ENCODE measurements at places on chromosomes 5 and 9.

- DNase-seq: no peak
Measured at GRCh38 chr5:80781356-80781755, 126.6 kb upstream of the DHFR start.

DNA sequence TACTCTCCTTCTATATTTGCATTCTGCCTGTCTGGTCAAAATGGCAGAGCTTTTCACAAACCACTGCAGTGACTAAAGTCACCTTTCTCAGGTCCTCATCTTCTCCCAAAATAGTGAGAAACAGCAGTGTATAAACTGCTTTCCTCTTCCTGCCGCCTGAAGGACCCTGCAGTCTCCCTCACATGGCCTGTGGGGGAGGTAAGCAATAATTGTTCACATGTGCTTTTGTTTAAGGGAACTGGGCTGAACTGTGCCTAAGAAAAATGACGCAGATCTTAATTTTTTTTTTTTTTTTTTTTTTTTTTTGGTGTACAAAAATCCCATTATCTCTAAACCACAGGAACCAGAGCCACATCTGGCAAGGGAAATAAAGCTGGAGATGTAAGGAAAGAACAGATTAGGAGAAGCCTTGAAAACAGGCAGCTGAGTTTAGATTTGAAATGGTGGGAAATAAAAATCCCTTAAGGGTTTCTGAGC, 131.7 kb upstream of the VLDLR start:
- no peak for DNase-seq

DNA sequence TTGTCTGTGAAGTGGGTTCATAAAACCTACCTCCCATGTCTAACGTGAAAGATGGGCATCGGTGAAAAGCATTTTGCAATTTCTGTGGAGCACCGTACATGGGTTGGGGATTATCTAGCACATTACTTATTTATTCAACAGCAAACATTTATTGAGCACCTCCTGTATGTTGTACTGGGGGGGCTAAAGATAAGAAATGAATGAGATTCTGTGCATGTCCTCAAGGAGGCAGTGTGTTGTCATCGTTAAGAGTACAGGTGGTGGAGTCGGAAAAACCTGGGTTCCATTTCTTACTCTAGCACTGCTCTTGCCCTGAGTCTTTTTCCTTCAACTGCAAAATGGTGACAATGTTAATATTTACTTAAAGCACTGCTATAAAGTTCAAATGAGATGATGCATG, 30.4 kb upstream of the DENND1A start:
- DNase-seq: no peak

DNA sequence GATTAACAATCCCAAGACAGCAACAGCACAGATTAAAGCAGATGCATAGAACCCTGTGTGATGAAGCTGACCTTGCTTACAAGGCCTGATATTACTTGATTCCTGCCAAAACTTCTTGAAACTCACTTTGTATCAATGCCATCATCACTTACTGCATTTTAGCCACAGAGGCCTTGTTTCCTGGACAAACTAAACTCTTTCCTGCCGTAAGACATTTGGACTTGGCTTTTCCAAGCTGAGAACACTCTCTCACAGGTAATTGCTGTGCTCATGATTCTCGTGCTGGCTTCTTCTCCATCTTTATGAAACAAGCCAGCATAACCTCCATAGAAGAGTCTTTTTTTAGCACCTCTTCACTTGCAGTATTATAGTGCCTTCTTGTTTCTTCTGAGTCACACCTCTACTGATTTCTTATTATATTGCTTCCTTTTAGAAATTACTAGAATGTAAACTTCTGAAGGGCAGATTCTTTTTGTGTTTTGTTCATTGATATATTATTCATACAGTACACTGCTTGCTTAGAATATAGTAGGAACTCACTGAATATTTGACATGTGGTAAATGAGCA, 456.5 kb upstream of the ZNF608 start:
- DNase-seq: no peak

- no peak for DNase-seq
Measured at GRCh38 chr5:138210985-138211384, 2.1 kb downstream of the CDC23 start.

GRCh38 chr9:12778389-12778788, 3.6 kb downstream of the LURAP1L start:
- DNase-seq: no peak

DNA sequence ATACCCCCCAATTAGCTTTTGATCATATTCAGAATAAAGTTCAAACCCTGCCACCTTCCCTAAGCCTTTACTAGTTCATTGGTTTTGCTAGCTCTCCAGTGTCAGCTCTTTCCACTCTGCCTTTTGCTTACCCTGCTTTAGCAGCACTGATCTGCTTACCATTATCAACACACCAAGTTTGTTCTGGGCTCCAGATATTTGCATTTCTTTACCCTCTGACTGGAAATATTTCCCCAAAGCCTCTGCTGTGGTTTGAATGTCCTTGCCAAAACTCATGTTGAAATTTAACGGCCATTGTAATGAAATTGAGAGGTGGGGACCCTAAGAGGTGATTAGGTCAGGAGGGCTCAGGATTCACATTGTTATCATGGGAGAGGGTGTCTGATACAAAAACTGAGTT, 99.5 kb downstream of the GCNT1 start:
- DNase-seq: no peak

DNA sequence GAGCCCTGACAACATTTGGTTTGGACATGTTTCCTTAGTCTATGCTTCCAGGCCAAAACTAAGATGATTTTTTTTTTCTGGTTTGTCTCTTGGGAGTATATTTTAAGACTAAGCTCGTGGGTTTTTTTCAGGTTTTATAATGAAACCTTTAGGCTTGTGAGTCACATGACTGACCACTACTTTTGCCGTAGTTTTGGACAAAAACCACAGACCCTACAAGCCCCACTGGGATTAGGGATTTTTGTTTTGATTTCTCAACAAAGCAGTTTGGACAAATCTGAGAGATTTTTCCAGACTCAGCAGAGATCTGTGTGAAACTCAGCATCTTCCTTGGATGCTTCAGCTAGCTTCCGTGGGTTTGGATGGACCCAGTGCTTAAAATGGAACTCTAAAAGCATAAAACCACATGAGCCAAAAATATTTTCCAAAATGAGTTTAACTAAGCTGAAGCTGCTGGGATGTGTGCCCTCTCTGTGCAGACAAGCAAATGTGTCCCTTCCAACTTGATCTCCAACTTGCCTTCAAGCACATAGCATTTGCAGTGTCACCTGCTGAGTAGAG, 70.3 kb upstream of the SMIM15 start:
- no peak for DNase-seq

GRCh38 chr5:77920359-77921058, 144.4 kb upstream of the TBCA start:
- DNase-seq: no peak

DNA sequence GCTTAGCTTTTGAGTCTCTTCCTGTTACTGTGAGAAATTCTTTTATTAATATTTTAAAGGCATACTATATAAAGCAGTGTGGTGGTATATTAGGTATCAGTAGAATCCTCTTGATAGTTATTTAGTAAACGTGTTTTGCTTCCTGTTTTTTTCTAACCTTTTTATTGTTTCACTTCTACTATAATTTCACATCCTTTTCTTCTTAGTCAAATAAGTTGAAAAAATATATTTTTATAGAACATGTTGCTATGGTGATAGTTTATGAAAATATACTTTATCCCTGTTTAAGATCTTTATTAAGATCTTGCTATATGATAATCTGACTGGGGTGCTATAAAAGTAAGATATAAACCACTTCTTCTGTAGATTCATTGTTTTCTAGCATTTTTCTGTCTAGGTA, 2.1 kb downstream of the POLK start:
- DNase-seq: no peak

GRCh38 chr9:97940233-97940632, 2.3 kb upstream of the HEMGN start:
- DNase-seq: no peak

GRCh38 chr9:130835441-130836298, 616 bp downstream of the ABL1 start:
- DNase-seq: peak; percentile 24

GRCh38 chr5:33690374-33691135, 201.2 kb downstream of the ADAMTS12 start:
- no peak for DNase-seq

DNA sequence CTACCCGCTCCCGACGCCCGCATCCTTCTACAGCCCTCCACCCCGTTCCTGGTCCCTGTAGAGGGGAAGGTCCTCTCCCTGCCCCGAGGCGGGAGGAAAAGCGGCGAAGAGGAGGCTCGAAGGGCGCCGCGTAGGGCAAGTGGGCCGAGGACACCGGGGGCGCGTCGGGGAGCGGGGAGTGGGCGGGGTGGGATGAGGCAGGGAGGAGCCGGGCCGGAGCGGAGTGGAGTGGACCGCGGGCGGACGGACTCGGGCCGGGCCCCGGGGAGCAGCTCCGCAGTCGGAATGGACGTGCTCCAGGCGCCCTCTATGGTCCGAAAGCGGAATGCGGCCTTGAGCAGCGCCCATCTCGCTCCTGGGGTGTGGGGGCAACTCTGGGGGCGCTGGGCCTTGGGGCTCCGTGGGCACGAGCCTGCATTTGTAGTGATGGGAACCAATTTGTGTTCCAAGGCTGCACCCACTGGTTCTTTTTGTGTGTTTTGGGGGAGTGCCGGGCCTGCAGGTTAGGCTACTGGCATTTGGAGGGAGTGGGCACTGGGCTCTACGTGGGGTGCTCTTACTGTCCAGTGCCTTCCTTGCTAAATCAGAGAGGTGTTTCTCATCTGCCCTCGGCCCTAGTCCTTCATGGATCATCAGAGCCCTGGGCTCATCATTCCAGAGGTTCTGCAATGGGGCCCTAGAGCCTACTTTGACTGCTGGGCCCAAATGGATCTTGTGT, 7.3 kb downstream of the IRX1 start:
- peak; percentile 29 for DNase-seq

- peak; percentile 21 for DNase-seq
Measured at GRCh38 chr5:43227655-43228054, 35.6 kb downstream of the NIM1K start.

- no peak for DNase-seq
Measured at GRCh38 chr5:124232515-124232914, 513.9 kb downstream of the ZNF608 start.

GRCh38 chr9:109150925-109151545, 16.0 kb downstream of the FRRS1L start:
- peak; percentile 62 for DNase-seq

- no peak for DNase-seq
Measured at GRCh38 chr9:36603006-36603405, 30.3 kb downstream of the MELK start.

DNA sequence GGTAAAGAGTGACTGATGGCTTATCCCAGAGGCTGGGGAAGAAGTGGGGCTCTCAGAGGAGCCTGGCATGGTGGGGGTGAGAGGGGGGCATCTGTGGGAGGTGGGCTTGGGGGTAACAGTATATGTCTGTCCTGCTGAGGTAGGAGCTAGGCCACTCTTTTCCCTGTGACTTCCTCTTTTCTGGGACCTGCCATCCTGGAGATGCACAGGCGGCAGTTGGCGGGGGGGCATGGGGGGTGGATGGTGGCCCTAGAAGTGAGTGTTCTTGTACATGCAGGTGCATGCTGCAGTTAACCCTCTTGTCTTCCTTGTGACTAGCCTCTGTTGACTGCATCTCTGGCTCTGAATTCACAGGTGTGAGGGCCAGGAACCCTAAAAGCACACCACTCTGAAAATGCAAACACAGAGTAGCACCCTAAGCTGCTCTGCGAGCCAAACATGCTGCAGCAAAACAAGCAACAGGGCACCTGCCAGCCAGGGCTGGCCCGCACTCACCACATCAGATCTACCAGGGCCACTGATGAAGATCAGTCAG, 123.8 kb upstream of the SHB start:
- no peak for DNase-seq

DNA sequence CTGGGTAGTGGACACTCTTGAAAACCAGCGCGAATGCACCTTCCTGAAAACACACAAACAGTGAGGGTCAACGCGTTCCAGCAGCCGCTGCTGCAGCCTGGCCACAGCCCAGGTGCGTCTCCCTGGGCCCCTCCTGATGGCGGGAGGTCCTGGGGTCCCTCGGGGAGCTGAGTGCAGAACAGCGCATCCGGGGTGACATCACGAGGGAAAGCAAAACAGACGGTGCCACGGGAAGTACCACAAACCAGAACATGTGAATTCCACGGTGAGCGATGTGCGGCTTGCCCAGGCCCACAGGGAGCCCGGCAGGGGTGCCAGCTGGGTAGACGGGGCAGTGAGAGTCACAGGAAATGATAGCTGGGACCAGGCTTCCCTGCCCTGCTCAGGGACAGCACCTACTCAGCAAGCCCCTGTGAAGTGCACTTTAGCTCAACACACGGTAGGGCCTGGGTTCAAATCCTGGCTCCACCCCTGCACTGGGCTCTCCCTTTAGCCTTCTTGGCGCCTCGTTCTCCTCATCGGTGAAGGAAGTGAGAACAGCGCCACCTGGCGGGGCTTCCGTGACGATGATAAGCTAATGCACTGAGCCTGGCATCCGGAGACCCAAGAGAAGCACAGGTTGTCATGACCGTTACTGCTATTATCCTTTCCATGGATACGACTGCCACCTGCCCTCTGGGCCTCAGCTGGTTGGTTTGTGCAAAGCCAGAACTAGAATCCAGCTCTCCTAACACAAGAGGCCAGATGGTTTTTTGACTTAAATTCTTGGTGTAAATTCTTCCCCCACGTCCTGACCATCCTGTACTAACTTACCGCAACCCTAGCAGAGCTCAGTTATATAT, 24.6 kb downstream of the GFPT2 start:
- peak; percentile 75 for DNase-seq

All from small intestine (tissue), 16 donors.